NCI-H226 (cell line): ENCODE measurements at places on chromosomes 1 and 21.

- DNase-seq = no peak
Measured at GRCh38 chr21:34351786-34352241, 12.0 kb upstream of the KCNE2 start.

DNA sequence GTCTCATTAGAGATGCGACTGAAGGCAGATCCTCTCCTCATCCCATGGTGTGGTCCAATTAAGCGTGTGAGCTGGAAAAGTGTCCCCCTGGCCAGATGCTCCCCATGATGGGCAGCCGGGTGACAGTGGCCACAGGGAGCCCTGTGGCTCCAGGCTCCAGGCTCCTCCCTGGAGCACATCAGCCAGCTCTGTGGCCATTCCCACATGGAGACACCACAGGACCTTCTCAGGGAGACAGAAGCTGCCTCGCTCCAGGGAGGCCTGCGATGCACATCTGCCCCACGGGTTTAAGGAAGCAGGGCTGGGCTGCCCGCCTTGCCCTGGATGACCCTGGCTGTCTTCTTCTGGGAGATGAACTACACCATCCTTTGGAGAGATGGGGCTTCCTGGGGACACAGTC, 99.9 kb upstream of the TLR5 start:
- no peak for DNase-seq

GRCh38 chr1:109532365-109533136, 7.1 kb upstream of the GPR61 start:
- peak; percentile 60 for DNase-seq

DNA sequence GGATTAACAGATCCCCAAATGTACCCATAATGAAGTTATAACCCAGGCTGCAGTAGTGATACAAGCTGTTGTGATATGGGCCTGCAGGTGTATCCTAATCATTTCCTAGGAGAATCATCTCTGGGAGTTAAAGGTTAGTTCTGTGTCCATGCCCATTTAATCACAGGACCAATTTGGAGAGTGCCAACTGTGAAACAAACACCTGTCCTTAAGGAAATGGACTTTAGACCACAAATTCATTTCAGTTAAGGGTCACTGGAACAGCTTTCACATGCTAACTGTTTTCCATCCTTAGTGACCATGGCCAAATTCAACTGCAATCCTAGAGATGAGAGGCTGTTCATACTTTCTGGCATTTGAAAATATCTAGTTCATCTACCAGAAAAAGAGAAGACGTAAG, 160.9 kb downstream of the GPATCH2 start:
- no peak for DNase-seq

GRCh38 chr1:168392958-168393549, 112.4 kb downstream of the TBX19 start:
- no peak for DNase-seq

DNA sequence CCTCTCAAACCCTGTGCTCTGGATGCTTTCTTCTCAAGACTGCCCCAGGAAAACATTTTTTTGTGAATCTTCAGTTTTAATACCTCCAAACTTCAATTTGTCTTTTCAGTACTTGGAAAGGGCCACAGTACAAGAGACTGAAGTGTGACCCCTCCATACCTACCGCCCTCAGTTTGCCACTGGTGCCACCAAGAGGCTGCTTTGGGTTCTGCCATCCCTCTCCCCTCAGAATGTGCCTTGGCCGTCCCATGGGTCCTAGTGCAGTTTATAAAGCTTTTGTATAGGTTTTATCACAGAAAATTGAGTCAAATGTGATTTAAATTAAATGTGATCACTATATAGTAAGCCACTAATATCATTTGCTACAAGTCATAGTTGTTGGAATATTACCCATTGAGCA, 60.8 kb upstream of the PGD start:
- no peak for DNase-seq

GRCh38 chr1:228417483-228418203, 982 bp upstream of the TRIM17 start:
- DNase-seq = no peak

DNA sequence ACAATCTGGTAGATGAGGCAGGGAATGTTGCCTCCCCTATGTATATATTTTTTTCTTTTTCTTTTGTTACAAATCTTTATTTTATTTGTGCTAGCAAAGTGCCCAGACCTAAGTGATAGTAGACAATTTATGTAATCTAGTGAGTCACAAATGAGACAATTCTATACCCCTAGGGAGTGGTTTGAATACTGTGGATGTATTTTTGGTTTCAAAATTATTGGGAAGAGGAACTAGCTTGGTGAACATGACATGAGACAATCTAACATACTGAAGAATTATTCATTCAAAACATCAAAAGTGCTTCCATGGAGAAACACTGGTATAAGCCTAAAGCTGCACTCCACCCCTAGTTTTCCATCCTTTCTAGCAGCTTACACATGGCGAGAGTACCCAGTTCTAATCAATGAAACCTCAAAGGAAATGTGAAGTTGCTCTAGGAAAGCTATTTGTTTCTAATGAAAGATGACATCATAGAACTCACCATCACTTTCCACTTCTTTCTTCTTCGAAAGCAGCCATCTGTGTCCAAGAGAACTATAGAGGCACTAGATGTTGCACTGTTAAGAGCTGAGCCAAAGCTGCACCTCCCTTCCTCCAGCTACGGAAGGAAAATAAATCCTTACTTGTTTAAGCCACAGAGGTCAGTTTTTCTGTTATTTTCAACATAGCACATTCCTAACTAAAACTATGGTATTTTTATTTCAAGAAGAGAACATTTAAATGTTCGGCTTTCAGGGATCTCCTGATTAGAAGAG, 764.6 kb downstream of the LTN1 start:
- no peak for DNase-seq

- DNase-seq = peak; percentile 52
Measured at GRCh38 chr1:2381741-2382620, 9.4 kb downstream of the MORN1 start.

GRCh38 chr1:21278860-21279845, 11.1 kb downstream of the ECE1 start:
- DNase-seq = no peak
